DND-41 (cell line): ENCODE measurements at places on chromosomes 12 and 14.

GRCh38 chr14:100398044-100398443, 74.9 kb downstream of the SLC25A47 start:
- DNase-seq = no peak

DNA sequence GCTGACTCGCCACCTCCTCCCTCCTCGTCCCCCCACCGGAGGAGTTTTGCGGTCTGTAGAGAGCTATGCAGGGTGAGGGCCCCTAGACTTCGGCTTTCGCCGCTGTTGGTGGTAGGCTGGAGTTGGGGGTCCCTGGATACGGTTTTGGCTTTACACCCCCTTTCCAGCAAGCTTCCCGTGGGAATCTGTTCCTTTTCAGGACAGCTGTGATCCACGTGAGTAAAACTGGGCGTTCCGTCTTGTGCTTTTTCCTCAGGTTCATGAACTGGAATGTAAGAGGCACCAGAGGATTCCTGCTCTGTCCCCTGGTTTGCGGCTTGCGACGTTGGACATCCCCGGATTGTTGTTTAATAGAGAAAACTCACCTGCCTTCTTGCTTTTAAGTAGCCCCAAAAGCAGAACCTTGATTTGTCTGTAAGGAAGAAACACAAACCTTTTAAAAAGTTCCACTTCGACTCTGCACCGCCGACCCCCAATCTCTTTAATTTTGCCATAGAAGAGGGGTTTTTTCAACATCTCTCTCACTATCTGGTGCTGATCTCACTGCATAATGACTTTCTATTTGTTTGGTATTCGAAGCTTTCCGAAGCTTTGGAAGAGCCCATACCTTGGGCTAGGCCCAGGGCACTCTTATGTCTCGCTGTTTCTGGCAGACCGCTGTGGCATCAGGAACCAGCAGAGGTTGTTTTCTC, 490 bp downstream of the PRORP start:
- no peak for DNase-seq

GRCh38 chr12:64627771-64628170, 17.5 kb downstream of the RASSF3 start:
- DNase-seq = no peak

- DNase-seq = no peak
Observed at GRCh38 chr14:79021766-79022165, 851.6 kb downstream of the NRXN3 start.

DNA sequence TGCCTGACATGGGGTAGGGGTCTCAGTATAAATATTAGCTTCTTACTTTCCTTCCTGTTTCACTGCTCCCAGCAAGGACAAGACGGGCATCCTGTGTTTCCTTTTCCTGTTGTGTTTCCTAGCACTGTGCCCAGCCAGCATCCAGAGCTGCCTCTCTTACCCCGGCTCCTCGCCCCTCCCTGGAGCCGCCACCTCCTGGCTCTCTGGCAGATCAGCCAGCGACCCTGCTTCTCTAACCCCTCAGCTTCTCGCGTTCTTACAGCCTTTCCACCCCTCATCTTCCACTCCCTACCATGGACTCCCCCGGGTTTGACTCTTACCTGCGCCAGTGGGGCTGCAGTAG, 17.8 kb downstream of the HDAC7 start:
- no peak for DNase-seq

- no peak for DNase-seq
Observed at GRCh38 chr12:19447386-19447785, 8.1 kb downstream of the AEBP2 start.

DNA sequence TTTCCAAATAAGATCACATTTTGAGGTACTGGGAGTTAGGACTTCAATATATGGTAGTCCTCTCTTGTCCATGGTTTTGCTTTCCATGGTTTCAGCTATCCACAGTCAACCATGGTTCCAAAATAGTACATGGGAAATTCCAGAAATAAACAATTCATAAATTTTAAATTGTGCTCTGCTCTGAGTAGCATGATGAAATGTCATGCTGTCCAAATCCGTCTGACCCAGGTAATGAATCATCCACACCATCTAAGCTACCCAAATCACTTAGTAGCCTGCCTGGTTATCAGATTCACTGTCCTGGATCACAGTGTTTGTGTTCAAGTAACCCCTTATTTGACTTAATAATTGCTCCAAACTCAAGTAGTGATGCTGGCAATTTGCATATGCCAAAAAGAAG, 197.9 kb downstream of the TMTC3 start:
- DNase-seq = no peak

- no peak for DNase-seq
Observed at GRCh38 chr12:11633968-11634367, 15.5 kb upstream of the ETV6 start.

- no peak for DNase-seq
Observed at GRCh38 chr14:61577506-61577931, 117.8 kb upstream of the HIF1A start.

GRCh38 chr12:93892423-93893268, 215.5 kb downstream of the CRADD start:
- no peak for DNase-seq

DNA sequence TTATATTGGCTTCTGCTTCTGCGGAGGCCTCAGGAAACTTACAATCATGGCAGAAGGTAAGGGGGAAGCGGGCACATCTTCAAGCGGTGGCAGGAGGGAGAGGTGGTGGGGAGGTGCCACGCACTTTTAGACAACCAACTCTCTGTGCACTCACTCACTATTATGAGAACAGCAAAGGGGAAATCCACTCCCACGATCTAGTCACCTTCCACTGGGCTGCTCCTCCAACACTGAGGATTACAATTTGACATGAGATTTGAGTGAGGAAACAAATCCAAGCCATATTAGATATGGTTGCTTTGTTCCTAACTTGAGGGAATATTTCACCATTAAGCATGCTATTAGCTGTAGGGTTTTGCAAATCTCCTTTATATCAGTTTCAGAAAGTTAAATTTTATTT, 80.3 kb downstream of the UNC79 start:
- no peak for DNase-seq
